Astrocyte (in vitro differentiated cells and primary cell): ENCODE measurements at places on chromosomes 12 and 14.

GRCh38 chr12:16603916-16604575, 1.9 kb downstream of the LMO3 start:
- DNase-seq, result no peak

DNA sequence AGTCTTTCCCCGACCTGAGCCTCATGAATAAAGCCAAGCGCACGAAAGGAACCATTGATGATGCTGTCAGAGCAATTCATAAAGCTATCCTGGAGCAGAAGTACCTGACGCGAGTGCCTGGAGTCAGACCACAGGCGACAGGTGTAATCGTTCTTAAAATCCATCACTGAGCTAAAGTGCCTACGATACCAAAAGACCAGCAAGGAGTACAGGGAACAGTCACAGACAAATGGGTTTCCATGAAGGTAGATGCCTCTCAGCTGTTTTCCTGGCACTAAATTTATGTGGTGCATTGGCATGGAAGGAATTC, 1.4 kb upstream of the PCED1B start:
- no peak for DNase-seq

DNA sequence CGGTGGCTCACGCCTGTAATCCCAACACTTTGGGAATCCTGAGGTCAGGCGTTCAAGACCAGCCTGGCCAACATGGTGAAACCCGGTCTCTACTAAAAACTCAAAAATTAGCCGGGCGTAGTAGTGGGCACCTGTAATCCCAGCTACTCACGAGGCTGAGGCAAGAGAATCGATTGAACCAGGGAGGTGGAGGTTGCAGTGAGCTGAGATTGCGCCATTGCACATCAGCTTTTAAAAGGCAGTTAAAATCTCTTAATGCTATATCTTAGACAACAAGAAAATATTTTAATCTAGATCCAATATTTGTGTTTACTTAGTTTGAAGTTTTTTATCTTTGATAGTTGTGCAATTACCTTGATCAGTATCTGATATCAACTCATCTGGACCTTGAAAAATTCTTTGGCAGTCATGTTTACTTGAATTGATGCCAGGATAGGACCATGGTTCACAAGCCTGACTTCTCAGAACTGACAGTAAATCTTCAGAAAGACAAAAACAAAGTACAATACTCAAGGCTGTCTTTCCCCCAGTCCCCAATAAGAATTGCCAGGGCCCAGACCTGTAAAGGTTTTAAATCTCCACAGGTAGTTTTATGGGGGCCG, 135.0 kb upstream of the AEBP2 start:
- no peak for DNase-seq

- no peak for DNase-seq
Measured at GRCh38 chr12:68439368-68440045, 107.3 kb upstream of the MDM1 start.

- DNase-seq, result no peak
Measured at GRCh38 chr12:30784508-30784907, 29.8 kb upstream of the CAPRIN2 start.

GRCh38 chr14:34436960-34437728, 24.9 kb downstream of the SPTSSA start:
- DNase-seq, result no peak

DNA sequence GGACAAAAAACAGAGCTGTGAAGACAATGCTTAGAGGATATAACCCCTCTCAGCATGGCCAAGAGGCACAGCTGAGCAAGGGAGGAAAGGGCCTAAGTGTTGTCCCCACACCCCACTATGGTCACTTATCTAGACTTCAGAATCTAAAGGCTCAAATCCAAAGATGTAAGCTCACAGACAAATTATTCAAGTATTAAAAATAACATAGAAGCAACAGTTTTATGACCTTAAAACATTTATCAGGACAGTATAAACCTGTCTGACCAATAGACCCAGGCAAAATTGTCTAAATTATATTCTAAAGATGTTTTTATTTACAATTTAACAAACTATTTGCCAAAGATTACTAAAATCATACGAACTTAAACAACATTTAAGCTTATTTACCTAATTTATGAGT, 28.1 kb upstream of the PRICKLE1 start:
- no peak for DNase-seq

GRCh38 chr14:81716953-81717352, 183.3 kb upstream of the SEL1L start:
- no peak for DNase-seq

- no peak for DNase-seq
Measured at GRCh38 chr14:83255727-83256090, 1722.1 kb upstream of the SEL1L start.

DNA sequence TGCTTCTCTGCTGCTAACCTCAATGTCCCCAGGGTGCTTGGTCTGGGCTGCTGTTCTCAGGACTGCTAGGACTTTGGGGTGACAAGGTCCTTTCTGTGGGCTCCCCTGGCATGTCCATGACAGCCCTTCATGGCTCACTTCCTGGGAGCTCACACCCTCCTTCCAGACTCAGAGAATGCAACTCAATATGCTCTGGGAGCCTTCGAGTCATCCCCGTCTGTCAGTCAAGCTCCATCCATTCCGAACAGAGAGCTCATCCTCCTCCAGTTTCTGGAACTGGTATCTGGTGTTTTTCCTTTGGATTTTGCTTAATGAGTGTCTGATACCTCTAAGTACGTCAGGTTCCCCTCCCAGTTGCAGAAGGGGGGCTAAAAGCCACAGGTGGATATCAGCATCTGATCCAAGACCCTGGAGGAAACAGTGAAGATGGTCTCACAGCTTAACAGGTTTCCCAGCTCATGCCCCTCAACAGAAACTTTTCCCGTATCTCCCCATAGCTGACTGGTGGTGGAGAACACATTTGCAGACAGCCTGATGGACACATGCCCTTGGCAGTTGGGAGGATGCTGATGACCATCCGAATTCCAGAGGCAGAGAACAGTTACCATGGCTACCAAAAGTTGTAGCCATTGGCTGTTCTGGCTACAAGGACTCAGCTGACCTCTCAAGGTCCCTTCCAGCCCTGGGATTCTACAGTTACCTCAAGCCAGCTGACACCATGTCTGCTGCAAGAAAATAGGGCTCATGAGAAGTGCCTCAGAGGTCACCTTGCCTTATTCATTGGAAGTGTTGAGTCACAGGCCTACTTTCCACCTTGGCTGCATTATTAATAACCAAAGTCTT, 9.5 kb upstream of the RAB35 start:
- DNase-seq, result no peak

DNA sequence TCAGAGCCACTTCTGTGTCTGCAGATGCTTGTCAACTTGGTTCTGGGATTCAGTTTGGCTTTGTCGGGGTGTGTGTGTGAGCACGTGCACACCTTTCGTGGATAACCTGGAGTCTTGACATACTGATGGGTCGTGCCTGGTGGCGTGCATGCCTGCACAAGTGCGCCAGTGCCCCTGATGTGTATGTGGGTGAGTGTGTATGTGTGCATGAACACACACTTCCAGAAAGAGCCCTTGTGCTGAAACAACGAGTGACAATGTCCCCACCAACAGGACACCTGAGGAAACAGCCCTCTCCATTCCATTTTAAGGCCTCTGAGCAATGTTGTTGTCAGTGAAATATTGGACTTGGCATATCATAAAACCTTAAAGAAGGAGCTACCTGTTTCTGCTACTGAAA, 53.9 kb downstream of the SMUG1 start:
- no peak for DNase-seq

DNA sequence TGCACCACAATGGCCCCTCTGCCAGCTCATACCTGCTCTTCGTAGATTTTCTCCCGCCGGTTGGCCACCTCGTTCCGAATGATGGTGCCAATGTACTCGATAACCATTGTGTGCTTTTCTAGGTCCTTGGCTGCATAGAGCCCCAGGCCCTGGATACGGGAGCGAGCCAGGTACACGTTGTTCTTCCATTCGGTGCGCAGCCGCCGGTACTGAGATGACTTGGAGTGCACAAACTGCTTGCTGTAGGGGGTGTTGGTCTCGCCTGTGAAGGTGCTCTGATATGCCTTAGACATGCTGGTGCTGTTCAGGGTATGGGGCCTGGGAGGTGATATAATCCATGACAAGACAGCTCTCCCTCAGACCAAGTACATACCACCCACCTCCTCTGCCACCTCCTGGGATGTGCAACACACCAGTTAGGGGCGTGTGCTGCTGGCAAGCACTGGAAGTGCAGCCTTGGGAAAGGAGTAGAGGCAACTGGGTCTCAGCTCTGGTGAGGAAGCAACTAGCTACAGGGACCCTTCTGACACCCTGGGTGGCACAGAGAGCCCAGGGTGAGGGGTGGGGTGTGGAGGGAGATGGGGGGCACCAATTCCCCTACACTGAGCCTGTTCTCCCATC, 4.1 kb upstream of the PRKAG1 start:
- DNase-seq, result no peak

- DNase-seq, result peak; percentile 27
Measured at GRCh38 chr14:30283822-30284446, 275.0 kb upstream of the G2E3 start.
